ENCODE measurements at places on chromosomes 6 and 20.

DNA sequence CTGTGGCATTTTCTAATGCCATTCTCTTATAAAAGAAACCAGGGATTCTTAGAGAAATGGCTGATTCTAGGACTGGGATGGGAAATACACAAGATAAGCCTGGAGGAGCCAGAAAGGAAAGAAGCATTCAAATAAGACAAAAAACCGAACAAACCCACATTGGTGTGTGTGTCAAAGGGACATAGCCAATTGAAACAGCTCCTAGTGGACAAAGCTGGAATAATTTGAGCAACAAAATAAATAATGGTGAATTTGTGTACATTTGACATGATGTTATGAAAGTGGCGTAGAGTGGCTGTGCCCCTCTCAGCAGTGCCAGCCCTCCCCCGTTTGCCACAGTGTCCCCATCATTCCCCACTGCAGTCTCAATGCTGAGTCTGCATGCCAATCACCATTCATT lies 55.5 kb downstream of the B3GAT2 start:
- no peak for DNase-seq

DNA sequence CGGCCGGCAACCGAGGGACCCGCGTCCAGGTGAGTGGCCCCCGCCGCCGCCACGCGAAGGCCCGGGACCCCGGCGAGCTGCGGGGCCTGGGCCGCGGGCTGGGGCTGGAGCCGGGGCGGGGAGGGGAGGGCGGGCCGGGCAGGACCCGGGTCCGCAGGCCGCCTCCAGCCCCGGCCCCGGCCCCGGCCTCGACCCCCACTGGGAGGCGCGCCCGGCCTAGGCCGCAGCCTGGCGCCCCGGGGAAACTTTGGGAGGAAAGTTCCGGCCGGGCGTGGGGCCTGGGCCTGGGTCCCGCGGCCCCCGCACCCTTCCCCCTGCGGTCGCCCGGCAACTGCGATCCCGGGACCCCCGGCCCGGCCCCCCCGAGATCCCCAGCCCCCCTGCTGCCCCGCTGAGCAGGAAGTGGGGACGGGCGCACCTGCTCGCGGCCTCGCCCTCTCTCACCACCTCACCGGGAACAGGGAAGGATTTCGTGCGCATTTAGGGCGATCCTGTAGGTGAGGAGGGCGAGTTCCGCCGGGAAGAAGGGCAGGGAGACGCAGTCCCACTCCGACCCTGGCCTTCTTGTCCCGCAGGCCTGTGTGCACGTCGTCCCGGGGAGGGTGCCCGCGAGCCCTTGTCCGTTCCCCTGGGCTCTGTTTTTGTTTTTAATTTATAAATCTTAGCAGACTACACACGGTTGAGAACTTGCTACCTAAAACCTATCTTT lies 402 bp downstream of the OSBPL2 start:
- DNase-seq = no peak

- no peak for DNase-seq
These were observed 205.7 kb downstream of the ATXN1 start for GRCh38 chr6:16555550-16555949.

DNA sequence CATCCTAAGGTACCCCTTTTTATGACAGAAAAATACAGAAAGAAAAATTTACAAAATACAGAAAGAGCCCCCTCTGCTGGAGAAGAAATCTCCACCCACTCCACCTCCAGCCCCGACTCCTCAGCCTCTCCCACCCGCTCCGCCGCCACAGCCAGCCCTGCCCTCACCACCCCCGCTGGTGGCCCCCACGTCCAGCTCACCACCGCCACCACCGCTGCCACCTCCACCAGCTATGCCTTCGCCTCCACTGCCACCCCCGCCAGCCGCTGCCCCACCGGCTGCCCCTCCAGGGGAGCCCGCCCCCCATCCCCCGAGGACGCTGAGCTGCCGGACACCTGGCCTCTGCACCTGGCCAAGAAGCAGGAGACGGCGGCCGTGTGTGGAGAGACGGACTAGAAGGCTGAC lies 17.7 kb downstream of the WFDC2 start:
- no peak for DNase-seq

GRCh38 chr20:51560550-51561307 lies 18.2 kb upstream of the NFATC2 start:
- no peak for DNase-seq
